ENCODE measurements at places on chromosomes 11 and 22. TPM values are rescaled to one million over a fixed set of nuclear protein-coding genes. Genes with fewer than 3 reads are reported as not detected.

The PANX3 gene
- total RNA-seq, result not detected

The PRR33 gene
- not detected for total RNA-seq

The LDHAL6A gene
- not detected for total RNA-seq

The ANO5 gene
- total RNA-seq, result not detected

The ATL3 gene
- total RNA-seq, result 74.0 TPM

The RFPL2 gene
- total RNA-seq, result not detected

The TEX54 gene
- total RNA-seq, result not detected

The OR8D4 gene
- not detected for total RNA-seq

The WNT7B gene
- 0.28 TPM for total RNA-seq

The KIF18A gene
- 12.9 TPM for total RNA-seq

The TRIM21 gene
- total RNA-seq, result 11.8 TPM

The KCNA4 gene
- not detected for total RNA-seq

DNA sequence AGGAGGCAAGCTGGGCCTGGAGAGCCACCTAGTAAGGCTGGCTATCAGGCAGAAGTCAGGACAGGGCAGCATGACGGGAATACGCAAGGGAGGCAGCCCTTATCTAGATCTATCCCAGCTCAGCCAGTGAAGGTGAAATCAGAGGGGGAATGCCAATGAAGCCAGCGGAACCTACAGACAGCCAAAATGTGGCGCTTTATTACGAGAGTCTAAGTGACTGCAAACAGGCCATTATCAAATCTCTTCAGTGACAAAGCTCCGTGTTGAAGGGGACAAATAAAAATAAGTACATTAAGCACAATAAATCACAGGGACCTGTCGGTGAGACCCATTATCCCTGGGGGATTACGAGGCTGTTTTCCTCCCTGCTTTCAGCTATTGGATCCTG is 22.8 kb downstream of the LARGE1 start:
- no peak for DNase-seq
- no peak overlapping the region for H3K27ac ChIP-seq
- no peaks in the 10 kb centered on the region for H3K4me1 ChIP-seq

DNA sequence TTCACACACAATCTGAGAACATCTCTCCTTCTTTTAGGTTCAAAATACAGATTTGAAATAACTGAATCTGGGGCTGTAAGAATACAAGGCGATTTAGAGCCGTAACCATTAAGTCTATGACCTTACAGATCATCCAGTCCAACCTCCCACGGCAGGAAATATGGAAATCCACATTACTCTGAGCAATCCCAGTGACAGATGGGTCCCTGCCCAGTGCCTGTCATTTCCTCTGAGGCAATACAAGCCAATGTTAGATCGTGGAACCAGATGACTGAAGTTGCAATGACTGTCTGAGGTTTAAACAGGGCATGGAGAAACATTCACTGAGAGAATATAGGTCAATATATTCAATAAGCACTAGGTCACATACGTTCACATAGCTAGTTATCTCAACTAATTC is 77.4 kb upstream of the OR5AK2 start:
- DNase-seq, result peak; percentile 39
- H3K27ac ChIP-seq, result peak overlapping the region; percentile 42
- no peak overlapping the region for H3K4me3 ChIP-seq

DNA sequence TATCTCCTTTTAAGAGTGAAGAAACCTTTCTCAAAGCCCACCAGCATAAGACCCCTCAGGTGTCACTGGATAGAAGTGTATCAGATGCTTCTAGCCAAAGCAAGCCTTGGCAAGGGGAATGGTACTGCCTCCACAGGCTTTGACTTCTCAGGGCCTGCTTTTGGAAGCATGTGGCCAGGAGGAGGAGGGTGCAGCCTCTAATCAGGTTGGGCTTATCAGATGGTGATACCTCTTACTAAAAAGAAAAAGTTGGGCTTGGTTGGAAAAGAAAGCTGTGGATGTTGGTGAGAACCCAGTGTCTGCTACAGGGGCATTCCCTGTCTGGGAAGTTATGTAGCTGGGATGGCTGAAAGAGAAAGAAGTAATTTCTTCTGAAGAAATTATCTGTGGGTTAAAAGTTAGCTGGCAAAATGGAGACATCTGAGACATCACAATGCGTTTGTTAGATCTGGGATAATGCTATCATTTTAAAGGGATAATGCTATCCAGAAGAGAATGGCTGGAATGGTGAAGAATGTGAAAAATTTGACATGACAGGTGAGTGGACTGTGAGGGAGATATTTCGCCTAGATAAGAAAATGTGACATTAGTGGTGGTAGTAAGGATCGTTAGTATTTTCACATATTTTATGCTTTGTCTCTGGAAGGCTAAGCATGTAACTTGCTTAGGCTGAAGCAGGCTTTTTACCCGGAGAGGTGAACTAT is 7.2 kb downstream of the APLP2 start:
- H3K27ac ChIP-seq, result peak overlapping the region; percentile 80
- H3K4me3 ChIP-seq, result no peak overlapping the region
- no peaks in the 10 kb centered on the region for H3K27me3 ChIP-seq
- H3K36me3 ChIP-seq, result peaks cover 5% of the 10 kb centered on the region

DNA sequence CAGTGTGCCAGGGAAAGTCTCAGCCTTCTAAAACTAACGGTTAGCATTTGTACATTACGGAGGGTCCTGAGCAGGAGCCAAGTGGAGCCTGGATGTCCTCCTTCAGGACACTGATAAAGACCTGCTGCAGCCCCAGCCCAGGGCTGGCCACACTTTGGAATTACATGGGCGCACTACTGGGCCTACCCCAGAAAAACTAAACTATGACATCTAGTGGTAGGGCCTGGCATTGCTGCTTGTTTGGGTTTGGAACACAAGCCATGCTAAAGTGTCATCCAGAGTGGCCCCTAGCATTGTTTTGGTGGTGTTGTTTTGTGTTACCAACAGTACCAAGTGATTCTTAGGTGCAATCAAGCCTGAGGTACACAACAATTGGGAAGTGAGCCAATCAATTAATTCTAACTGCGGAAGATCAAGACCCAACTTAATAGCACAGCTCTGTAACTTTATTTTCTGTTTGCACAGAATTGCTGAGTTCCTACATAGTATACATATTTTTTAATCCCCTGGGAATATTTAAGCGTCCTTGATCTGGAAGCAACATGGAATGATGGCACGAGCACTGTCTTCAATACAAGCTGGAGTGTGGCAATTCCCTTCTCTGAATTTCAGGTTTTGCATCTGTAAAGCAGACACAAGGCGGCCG is 340.7 kb downstream of the LARGE1 start:
- H3K27ac ChIP-seq, result no peak overlapping the region
- no peaks in the 10 kb centered on the region for H3K27me3 ChIP-seq
- H3K4me1 ChIP-seq, result no peaks in the 10 kb centered on the region
- H3K4me3 ChIP-seq, result no peak overlapping the region

DNA sequence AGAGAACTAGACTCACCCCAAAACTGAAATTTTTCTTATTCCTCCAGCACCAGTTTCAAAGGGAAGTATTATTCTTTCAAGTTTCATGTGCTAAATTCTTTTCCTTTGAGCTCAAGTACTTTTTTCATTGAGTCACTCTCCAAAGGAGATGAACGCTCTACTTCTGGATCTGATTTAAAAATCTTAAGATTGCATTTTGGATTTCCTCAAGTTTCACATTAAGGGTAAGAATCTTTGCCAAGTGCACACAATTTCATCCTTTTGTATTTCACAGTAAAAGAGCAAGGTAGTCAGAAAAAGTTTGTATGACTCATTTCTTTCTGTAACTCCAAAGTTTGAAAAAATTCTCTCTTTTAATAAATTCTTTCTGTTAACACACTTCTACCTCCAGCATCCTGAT is 435.5 kb downstream of the RAB38 start:
- no peaks in the 10 kb centered on the region for H3K4me1 ChIP-seq
- peaks cover 20% of the 10 kb centered on the region for H3K27me3 ChIP-seq
- no peaks in the 10 kb centered on the region for H3K36me3 ChIP-seq
- no peak for DNase-seq
- H3K4me3 ChIP-seq, result no peak overlapping the region
- H3K27ac ChIP-seq, result no peak overlapping the region

- peak overlapping the region; percentile 80 for H3K4me3 ChIP-seq
- peaks cover 20% of the 10 kb centered on the region for H3K4me1 ChIP-seq
- no peak for DNase-seq
- H3K27ac ChIP-seq, result peak overlapping the region; percentile 53
- H3K36me3 ChIP-seq, result peaks cover 11% of the 10 kb centered on the region
These were observed 2.1 kb downstream of the USP28 start for GRCh38 chr11:113873236-113873626.

DNA sequence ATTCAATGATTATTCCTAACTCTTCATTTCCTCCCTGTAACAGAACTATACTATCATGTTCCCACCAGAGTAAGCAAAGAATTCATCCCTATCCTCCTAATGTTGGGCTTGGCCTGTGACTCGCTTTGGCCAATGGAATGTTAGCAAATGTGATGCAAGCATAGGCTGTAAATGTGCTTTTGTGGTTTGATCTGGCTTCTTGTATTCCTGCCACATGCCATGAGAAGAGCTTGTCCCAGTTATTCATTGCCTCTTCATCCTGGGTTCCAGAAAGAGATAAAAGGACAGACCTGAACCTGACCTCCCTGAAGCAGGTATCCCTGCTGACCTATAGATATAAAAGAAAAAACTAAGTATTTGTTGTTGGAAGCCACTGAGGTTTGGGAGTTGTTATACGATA is 51.0 kb downstream of the SYTL2 start:
- H3K4me1 ChIP-seq, result peaks cover 9% of the 10 kb centered on the region
- H3K27ac ChIP-seq, result no peak overlapping the region
- no peaks in the 10 kb centered on the region for H3K36me3 ChIP-seq
- no peak overlapping the region for H3K4me3 ChIP-seq
- DNase-seq, result peak; percentile 42

- H3K4me1 ChIP-seq, result peaks cover under 1% of the 10 kb centered on the region
- no peak for DNase-seq
- H3K27ac ChIP-seq, result no peak overlapping the region
- H3K36me3 ChIP-seq, result no peaks in the 10 kb centered on the region
- no peak overlapping the region for H3K4me3 ChIP-seq
These were observed 76.7 kb downstream of the TRIM29 start for GRCh38 chr11:120061036-120061760.

DNA sequence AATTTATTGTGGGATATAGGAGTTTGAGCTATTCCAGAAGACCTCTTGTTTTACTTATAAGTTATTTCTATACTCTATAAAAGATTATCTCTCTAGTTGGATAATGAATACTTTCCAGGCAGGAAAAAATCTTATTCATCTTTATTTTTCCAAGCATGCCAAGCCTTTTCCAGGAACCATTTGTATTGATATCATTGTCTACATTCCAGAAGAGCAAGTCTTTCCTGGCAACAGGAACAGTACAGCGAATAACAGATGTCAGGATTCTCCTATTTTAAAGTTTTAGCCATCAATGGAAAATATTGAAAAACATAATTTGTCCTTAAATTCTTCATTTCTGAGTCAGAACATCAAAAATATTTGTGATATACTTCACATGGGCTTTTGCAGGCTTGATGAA is 5.2 kb upstream of the NXPE1 start:
- no peaks in the 10 kb centered on the region for H3K36me3 ChIP-seq
- no peak for DNase-seq
- H3K27me3 ChIP-seq, result no peaks in the 10 kb centered on the region
- H3K4me1 ChIP-seq, result no peaks in the 10 kb centered on the region
- H3K4me3 ChIP-seq, result no peak overlapping the region

- H3K4me3 ChIP-seq, result no peak overlapping the region
- peaks cover 22% of the 10 kb centered on the region for H3K4me1 ChIP-seq
- no peaks in the 10 kb centered on the region for H3K27me3 ChIP-seq
- H3K36me3 ChIP-seq, result peaks cover 46% of the 10 kb centered on the region
- no peak for DNase-seq
These were observed 257.4 kb upstream of the UBASH3B start for GRCh38 chr11:122398167-122398566.

- no peak overlapping the region for H3K4me3 ChIP-seq
- no peak overlapping the region for H3K27ac ChIP-seq
- no peaks in the 10 kb centered on the region for H3K27me3 ChIP-seq
- no peaks in the 10 kb centered on the region for H3K36me3 ChIP-seq
- peaks cover 8% of the 10 kb centered on the region for H3K4me1 ChIP-seq
- DNase-seq, result no peak
These were observed 17.9 kb upstream of the UVRAG start for GRCh38 chr11:75797116-75797515.

DNA sequence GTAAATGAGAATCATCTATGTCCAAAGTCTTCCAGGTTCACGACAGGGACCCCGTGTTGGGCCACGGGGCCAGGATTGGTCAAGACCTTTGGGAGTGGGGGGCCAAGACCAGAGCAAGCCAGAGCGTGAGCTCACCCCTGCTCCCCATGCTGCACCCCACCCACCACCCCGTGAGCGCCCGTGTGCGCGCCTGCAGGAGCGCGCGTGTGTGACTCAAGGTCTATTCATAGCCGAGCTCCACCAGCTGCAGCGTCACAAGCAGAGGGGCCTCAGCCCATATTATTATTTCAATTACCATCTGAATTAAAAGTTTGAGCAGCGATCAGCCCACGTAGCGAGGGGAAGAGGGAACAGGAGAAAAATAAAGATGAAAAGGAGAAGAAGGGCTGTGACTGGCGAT is 5.2 kb downstream of the KCNJ4 start:
- no peak overlapping the region for H3K4me3 ChIP-seq
- no peaks in the 10 kb centered on the region for H3K36me3 ChIP-seq
- H3K4me1 ChIP-seq, result peaks cover 12% of the 10 kb centered on the region
- no peak for DNase-seq
- H3K27ac ChIP-seq, result no peak overlapping the region

GRCh38 chr11:44389963-44390605 is 80.1 kb upstream of the ALX4 start:
- H3K4me1 ChIP-seq, result no peaks in the 10 kb centered on the region
- peaks cover 61% of the 10 kb centered on the region for H3K27me3 ChIP-seq
- no peak for DNase-seq
- no peak overlapping the region for H3K4me3 ChIP-seq
- no peak overlapping the region for H3K27ac ChIP-seq

DNA sequence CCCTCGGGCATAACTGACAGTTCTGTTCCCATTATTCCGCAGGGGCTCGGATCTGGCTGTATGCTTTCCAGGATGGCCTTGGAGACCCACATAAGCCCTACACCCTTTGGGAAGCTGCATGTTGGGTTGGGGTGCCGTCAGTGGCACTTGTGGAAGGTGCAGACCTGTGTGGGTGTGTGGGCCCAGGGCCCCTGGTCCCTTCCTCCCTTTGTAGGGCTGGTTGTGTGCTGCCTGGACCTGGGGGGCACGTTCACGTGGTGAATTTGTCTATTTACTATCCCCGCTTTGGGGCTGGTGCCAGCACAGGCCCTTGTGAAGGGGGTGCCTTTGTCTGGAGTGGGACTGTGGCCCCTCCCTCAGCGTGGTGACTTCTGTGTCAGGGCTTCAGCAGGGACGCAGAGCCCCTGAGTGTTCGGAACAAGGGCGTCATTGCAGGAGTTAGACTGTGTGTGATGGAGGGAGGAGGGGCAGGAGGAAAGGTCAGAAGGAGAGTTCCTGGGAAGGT is 15.0 kb upstream of the PPP6R3 start:
- H3K27ac ChIP-seq, result peak overlapping the region; percentile 79
- H3K27me3 ChIP-seq, result no peaks in the 10 kb centered on the region
- H3K36me3 ChIP-seq, result peaks cover 28% of the 10 kb centered on the region

GRCh38 chr11:94574193-94574961 is 7.2 kb downstream of the PIWIL4 start:
- H3K36me3 ChIP-seq, result no peaks in the 10 kb centered on the region
- peak overlapping the region; percentile 72 for H3K27ac ChIP-seq
- H3K27me3 ChIP-seq, result no peaks in the 10 kb centered on the region
- H3K4me1 ChIP-seq, result peaks cover 7% of the 10 kb centered on the region
- peak overlapping the region; percentile 58 for H3K4me3 ChIP-seq
- peak; percentile 43 for DNase-seq
